ENCODE measurements at places on chromosomes 5 and 9. TPM values are rescaled to one million over a fixed set of nuclear protein-coding genes. Genes with fewer than 3 reads are reported as not detected.

DNA sequence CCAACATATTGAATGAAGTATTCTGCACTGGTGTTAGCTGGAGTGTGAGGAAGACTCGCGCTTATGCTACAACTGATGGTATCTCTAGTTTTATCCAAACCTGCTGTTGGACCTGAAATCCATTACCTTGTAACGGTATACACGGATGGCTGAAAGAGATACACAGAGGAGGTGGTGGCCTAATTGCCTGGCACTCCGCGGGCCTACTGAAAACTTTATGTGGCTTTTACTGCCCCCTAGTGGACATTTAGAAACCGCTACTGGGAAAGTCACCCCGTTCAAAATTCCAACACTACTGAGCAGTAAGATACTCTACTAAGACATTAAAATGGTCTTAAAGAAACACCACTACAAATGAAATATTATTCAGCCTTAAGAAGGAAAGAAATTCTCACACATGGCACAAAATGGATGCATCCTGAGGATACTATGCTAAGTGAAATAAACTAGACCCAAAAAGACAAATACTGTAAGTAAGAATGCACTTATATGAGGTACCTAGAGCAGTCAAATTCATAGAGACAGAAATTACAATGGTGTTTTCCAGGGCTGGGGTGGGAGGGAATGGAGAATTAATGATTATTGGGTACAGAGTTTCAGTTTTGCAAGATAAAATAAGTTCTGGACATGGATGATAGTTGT, 100.4 kb downstream of the TTLL11 start:
- peak; percentile 64 for DNase-seq

DNA sequence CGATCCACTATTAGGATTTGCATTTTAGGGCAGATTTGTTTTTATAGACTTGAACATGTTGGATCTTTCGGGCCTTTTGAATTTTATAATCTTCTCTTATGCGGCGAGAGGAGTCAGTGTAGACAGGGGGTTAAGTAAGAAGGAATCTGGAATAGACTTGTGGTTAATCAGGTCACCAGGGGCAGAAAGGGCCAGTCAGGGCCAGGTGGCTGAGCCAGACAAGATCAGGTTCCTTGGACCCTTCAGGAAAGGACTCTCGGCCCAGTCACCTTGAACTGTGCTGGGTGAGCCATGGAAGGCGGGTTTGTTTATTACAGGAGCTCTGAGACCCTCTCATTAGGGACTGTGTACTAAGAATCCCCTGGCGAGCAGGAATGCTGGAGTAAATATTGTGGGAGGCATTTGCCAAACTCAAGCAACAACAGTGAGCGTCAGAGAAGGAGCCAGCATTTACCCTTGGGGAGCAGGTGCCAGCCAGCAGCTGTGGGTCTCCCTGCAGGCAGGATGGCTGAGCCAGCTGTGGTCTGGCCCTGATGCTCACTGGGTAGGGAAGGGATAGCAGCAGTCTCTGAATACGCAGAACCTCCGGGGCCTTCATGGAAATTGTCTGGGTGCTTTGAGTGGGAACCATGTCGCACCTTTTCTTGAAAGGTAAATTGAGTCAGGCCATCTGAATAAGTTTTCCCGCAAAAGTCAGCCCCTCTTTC, 79.2 kb downstream of the UBE2QL1 start:
- no peak for DNase-seq

DNA sequence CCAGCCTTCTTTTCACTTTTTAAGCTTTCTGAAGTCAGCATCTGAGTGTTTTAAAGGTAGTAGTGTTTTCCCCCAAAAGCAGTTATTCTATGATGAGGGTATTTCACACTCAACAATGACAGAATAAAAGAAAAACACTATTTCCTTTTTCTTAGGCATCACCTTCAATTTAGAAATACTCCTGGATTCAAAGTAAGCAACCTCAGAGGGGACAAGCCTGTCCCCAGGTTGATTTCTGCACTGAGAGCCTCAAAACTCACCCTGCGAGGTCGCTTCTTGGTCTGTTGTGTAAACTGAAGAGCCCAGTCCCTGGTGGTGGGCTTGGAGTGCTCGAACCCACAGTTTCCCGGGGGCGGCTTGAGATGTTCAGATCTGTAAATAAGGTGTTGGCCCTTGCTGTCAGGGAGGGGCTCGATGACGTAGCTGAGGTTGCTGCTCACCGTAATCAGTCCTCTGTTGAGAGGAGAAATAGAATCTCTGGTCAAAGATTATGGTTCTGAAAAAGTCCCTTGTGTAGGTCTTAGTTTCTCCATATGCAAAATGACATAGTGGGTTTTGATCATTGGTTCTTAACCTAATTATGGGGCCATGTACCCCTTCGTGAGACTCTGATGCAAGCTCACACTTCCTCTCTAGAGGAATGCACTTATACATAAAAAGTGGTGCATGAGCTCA, 55.9 kb downstream of the ADAM19 start:
- no peak for DNase-seq

GRCh38 chr5:155954701-155955445, 372.1 kb upstream of the SGCD start:
- no peak for DNase-seq

DNA sequence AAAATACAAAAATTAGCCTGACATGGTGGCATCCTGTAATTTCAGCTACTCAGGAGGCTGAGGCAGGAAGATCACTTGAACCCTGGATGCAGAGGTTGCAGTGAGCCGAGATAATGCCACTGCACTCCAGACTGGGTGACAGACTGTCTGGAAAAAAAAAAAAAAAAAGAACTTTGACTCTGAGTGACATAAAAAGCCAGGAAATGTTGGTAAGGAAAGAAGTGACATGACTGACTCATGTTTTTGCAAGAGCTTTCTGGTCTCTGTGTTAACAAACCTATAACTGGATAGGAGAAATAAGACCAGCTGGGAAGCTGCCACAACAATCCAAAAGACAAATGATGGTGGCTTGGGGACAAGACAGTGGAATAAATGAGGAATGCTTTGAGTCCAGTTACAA, 272.1 kb downstream of the HINT1 start:
- DNase-seq, result no peak

DNA sequence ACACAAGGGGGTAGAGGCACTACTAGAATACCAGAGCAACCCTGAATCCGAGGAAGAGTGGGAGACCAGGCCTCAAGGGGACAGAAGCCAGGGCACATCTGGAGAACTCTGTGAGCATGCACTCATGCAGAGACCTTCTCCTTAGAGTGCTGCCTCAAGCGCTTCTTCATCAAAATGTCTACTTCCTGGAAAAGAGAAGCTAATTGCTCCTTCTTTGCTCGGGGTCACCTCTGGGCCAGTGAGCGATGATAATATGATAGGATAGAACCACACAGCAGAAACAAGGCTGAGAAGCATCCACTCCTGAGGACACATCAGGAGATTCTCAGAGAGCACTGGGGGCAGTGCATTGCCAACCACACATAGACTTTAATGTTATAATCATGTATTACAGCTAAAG, 23.7 kb upstream of the LMNB1 start:
- no peak for DNase-seq

- DNase-seq, result peak; percentile 90
Observed at GRCh38 chr5:136246122-136246521, 53.2 kb upstream of the SMIM32 start.

GRCh38 chr5:135566422-135567400, 12.1 kb downstream of the CXCL14 start:
- no peak for DNase-seq

DNA sequence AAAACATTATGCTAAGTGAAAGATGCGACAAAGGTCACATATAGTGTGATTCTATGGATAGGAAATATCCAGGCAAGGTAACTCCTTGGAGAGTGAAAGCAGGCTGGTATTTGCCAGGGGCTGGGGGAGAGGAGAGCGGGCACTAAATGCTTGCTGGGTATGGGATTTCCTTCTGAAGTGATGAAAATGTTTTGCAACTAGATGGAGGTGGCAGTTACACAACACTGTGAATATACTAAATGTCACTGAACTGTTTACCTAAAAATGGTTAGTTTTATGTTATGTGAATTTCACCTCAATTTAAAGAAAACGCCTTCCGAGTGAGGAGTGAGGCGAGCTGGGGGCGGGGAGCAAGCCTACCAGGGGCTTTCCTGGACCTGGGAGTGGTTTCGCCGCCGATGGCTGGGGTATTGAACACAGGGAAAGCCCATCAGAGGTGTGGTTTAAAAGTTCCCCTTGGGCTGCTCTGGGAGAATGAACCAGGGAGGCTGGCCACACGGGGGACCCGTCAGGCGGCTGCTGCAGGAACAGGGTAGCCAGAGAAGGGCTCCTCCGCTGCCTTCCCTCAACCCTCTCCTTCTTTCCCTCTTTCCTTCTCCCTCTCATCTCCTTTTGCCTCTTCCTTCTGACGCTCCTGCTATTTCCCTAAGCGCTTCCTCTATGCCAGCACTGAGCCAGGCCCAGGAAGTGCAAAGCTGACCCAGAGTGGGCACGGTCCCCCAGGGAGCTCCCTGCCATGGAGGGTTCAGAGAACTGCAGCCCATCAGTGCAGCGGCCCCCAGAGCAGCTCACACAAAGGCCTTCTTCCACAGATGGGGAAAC, 4.9 kb downstream of the AKNA start:
- DNase-seq, result no peak

Gene SLC24A2
- not detected for total RNA-seq

Gene PCDHA4
- total RNA-seq, result 0.77 TPM

Gene SLC35A4
- total RNA-seq, result 13.2 TPM
